ENCODE measurements at places on chromosomes 4 and X. TPM values are rescaled to one million over a fixed set of nuclear protein-coding genes. Genes with fewer than 3 reads are reported as not detected.
A peak's percentile ranks its signal among the peaks of the same experiment; 100 is the strongest.

GRCh38 chrX:110310896-110311295 lies 7.0 kb downstream of the AMMECR1 start:
- H3K27ac ChIP-seq = peak overlapping the region; percentile 74
- peak; percentile 14 for DNase-seq
- peak overlapping the region; percentile 42 for H3K4me3 ChIP-seq
- no peaks in the 10 kb centered on the region for H3K27me3 ChIP-seq
- peaks cover 48% of the 10 kb centered on the region for H3K4me1 ChIP-seq
- peaks cover 10% of the 10 kb centered on the region for H3K36me3 ChIP-seq

DNA sequence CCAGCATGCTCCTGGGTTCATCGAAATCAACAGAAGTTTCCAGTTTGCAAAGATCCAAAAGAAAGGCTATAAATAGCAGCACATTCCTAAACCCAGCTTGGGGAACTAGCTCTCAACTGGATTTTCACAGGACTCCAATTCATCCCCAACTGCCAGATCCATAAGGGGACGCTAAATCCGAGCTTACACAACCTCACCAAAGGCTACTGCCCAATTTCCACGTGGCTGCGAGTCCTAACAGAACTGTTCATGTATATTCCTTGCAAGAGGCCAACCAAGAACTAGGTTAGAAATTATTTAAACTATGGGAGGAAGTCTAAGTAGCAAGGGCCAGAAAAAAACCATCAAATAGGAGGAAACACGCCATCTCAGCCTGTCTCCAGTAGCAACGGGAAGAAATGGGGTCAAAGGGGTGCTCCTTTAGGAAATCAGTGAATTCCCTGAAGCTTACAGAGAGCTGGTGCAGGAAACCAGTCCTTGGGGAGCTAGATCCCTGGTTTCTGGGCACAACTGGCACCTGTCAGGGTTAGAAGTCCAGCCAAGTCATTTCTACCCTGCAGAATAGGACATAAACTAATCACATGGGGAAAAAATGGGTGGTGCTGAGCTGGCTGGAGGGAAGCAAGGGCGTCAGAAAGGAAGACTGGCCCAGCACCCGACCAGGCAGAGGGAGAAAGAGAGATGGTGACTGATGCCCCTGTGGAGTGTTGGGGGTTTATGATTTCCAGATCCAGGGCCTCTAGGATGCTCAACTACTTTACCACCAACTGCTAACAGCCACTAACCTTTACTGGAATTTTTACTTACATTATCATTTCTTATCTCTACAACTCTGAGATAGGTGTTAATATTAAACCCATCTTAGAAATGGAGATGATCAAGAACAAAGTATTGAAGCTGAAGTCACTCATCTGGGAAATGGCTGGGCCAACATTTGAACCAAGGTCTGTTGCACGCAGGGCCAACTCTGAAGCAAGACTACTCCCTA lies 20.5 kb downstream of the RELL1 start:
- no peak for DNase-seq
- no peaks in the 10 kb centered on the region for H3K27me3 ChIP-seq
- H3K36me3 ChIP-seq = peaks cover 7% of the 10 kb centered on the region
- no peak overlapping the region for H3K27ac ChIP-seq

GRCh38 chrX:21960569-21961541 lies 20.3 kb downstream of the SMS start:
- DNase-seq = no peak
- H3K36me3 ChIP-seq = peaks cover 20% of the 10 kb centered on the region
- peaks cover 47% of the 10 kb centered on the region for H3K4me1 ChIP-seq
- H3K27me3 ChIP-seq = no peaks in the 10 kb centered on the region

GRCh38 chrX:12770440-12770839 lies 20.8 kb upstream of the PRPS2 start:
- peaks cover 18% of the 10 kb centered on the region for H3K27me3 ChIP-seq
- peaks cover 4% of the 10 kb centered on the region for H3K4me1 ChIP-seq
- DNase-seq = no peak

- H3K4me1 ChIP-seq = peaks cover 20% of the 10 kb centered on the region
- H3K36me3 ChIP-seq = peaks cover 31% of the 10 kb centered on the region
- no peak for DNase-seq
These were observed 62.0 kb downstream of the ZNF827 start for GRCh38 chr4:145876531-145877180.

GRCh38 chr4:53551958-53552357 lies 39.3 kb downstream of the LNX1 start:
- peaks cover 11% of the 10 kb centered on the region for H3K27me3 ChIP-seq
- no peak for DNase-seq
- no peak overlapping the region for H3K4me3 ChIP-seq

- no peaks in the 10 kb centered on the region for H3K27me3 ChIP-seq
- no peak for DNase-seq
- H3K4me1 ChIP-seq = no peaks in the 10 kb centered on the region
- H3K27ac ChIP-seq = no peak overlapping the region
These were observed 157.5 kb upstream of the ANKRD50 start for GRCh38 chr4:124869961-124870495.

GRCh38 chr4:149523039-149523438 lies 292.6 kb downstream of the IQCM start:
- no peaks in the 10 kb centered on the region for H3K36me3 ChIP-seq
- H3K27me3 ChIP-seq = no peaks in the 10 kb centered on the region
- H3K27ac ChIP-seq = no peak overlapping the region

GRCh38 chr4:143618811-143619210 lies 81.7 kb downstream of the FREM3 start:
- DNase-seq = no peak
- peaks cover 7% of the 10 kb centered on the region for H3K36me3 ChIP-seq
- peaks cover 4% of the 10 kb centered on the region for H3K27me3 ChIP-seq
- H3K4me1 ChIP-seq = peaks cover 6% of the 10 kb centered on the region
- H3K4me3 ChIP-seq = no peak overlapping the region

DNA sequence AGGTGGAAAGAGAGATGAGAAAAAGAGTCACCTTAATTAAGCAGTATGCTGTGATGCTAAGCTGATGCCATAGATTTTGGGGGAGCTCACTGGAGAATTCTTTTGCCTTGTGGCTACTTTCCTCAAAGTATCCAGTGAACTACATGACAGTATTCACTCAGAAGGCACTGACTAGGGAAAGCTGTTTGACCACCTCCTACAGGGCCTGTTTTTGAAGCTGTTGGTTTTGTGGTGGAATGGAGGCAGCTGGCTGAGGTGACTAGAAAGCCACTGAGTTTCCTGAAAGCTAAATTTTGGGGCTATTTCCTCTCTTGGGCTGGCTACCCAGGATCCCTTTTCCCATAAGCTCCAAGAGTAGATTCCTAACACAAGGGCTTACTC lies 124.8 kb upstream of the EOLA2 start:
- H3K4me1 ChIP-seq = no peaks in the 10 kb centered on the region
- H3K27me3 ChIP-seq = no peaks in the 10 kb centered on the region
- H3K4me3 ChIP-seq = no peak overlapping the region
- no peaks in the 10 kb centered on the region for H3K36me3 ChIP-seq
- DNase-seq = no peak
- no peak overlapping the region for H3K27ac ChIP-seq

DNA sequence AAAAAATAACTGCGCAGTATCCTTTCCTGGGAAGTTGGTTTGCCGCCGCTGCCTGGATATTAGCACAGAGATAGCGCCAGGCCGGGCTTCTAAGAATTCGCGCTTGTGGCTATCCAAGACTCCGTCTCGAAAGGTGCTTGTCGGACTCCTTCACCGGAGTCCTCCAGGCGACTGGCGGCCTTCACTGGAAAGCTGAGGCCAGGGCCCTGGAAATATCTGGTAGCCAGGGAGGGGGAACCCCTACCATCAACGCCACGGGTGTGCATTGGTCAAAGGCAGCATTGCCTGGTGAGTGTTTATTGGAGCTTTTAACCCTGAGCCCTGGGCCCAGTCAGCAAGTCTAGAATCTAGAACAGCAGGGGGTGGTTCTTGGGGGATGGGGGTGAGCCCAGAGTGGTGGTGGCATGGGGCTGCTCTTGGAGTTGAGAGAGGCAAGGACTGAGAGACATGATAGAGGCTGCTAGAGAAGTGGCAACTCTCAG lies 577 bp upstream of the PIM2 start:
- peaks cover 10% of the 10 kb centered on the region for H3K27me3 ChIP-seq
- DNase-seq = peak; percentile 52
- H3K36me3 ChIP-seq = peaks cover 63% of the 10 kb centered on the region

- H3K4me3 ChIP-seq = no peak overlapping the region
- DNase-seq = no peak
- H3K27ac ChIP-seq = no peak overlapping the region
- no peaks in the 10 kb centered on the region for H3K36me3 ChIP-seq
- H3K27me3 ChIP-seq = peaks cover 41% of the 10 kb centered on the region
These were observed 89.3 kb upstream of the LNX1 start for GRCh38 chr4:53680598-53680997.

DNA sequence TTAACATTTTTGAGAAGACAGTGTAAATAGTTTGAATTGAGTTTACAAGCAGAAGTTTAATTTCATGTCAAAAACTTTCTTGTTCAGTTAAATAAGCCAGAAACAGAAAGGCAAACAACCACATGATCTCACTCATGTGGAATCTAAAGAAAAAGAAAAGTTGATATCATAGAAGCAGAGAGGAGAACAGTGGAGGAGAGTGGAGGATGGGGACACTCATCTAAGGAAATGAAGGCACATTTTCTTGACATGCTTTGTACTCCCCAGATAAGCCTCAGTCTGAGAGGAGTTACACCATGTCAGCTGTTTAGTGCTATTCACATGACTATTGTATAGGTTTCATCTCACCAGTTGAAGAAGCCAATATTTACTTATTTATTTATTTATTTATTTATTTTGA lies 13.5 kb downstream of the SNCA start:
- DNase-seq = no peak
- no peaks in the 10 kb centered on the region for H3K4me1 ChIP-seq
- no peaks in the 10 kb centered on the region for H3K36me3 ChIP-seq
- no peak overlapping the region for H3K4me3 ChIP-seq

AREG gene
- not detected for total RNA-seq

DNA sequence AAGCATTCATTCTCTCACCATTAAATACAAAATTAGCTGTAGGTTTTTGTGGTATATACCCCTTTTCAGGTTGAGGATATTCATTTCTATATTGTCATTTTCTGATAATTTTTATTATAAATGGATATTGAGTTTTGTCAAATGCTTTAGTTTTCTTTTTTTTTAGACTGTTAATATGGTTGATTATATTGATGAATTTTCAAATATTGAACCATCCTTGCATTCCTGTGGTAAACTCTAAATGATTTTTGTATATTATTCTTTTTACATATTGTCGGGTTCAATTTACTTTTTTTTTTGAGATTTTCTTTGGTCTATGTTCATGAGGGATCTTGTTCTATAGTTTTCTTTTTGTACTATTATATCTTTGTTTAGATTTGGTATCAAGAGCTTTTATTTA lies 165.1 kb downstream of the GPAT3 start:
- peaks cover 4% of the 10 kb centered on the region for H3K27me3 ChIP-seq
- H3K36me3 ChIP-seq = no peaks in the 10 kb centered on the region
- H3K4me1 ChIP-seq = no peaks in the 10 kb centered on the region
- no peak for DNase-seq
- H3K4me3 ChIP-seq = no peak overlapping the region
- no peak overlapping the region for H3K27ac ChIP-seq

DNA sequence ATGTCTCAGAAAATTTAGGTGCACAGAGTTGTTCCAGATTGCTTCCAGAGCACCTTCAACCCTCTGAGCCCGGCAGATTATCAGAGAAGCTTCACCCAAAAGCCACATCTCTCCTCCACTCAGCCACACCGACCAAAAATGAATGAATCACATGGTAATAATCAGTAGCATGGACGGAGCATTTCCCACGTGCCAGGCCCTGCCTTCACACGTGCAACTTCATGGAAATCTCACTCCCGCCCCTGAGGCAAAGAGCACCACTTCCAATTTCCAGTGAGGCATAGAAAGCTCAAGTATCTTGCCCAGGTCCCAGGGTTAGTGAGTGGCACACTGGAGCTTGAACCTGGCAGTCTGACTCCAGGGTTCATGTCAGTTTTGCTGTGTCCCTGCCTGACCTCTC lies 56.5 kb downstream of the RELL1 start:
- H3K4me3 ChIP-seq = no peak overlapping the region
- no peaks in the 10 kb centered on the region for H3K27me3 ChIP-seq
- no peak overlapping the region for H3K27ac ChIP-seq

GRCh38 chr4:114386637-114387233 lies 211.9 kb upstream of the UGT8 start:
- H3K27me3 ChIP-seq = peaks cover 17% of the 10 kb centered on the region
- no peak overlapping the region for H3K4me3 ChIP-seq
- DNase-seq = no peak
- no peaks in the 10 kb centered on the region for H3K4me1 ChIP-seq
- no peaks in the 10 kb centered on the region for H3K36me3 ChIP-seq

SMIM10L2A gene
- total RNA-seq = 0.38 TPM

DNA sequence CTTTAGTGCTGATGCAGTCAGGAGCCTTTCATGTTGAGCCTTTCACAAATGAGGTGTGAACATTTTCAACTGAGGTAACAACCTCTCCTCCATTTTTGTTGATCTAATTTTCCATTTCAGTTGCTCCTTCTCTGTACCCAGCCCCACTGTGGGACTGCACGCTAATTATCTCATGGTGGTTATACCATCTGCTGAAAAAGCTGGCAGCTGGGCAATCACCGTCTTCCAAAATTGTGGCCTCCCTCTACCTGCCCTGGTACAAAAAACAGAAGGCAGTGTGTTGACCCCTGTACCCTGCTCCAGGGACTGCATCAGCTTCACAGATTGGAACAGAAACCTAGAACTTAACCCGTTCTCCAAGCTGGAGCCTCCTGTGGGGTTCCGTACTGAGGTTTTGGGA lies 72.4 kb upstream of the LONRF3 start:
- H3K27ac ChIP-seq = no peak overlapping the region
- H3K36me3 ChIP-seq = no peaks in the 10 kb centered on the region
- H3K4me1 ChIP-seq = no peaks in the 10 kb centered on the region
- no peak for DNase-seq
- no peaks in the 10 kb centered on the region for H3K27me3 ChIP-seq

- H3K4me3 ChIP-seq = peak overlapping the region; percentile 30
- H3K36me3 ChIP-seq = no peaks in the 10 kb centered on the region
- peaks cover 69% of the 10 kb centered on the region for H3K27me3 ChIP-seq
- peak; percentile 68 for DNase-seq
- no peak overlapping the region for H3K27ac ChIP-seq
These were observed 150.9 kb downstream of the SHROOM3 start for GRCh38 chr4:76585897-76586360.

DNA sequence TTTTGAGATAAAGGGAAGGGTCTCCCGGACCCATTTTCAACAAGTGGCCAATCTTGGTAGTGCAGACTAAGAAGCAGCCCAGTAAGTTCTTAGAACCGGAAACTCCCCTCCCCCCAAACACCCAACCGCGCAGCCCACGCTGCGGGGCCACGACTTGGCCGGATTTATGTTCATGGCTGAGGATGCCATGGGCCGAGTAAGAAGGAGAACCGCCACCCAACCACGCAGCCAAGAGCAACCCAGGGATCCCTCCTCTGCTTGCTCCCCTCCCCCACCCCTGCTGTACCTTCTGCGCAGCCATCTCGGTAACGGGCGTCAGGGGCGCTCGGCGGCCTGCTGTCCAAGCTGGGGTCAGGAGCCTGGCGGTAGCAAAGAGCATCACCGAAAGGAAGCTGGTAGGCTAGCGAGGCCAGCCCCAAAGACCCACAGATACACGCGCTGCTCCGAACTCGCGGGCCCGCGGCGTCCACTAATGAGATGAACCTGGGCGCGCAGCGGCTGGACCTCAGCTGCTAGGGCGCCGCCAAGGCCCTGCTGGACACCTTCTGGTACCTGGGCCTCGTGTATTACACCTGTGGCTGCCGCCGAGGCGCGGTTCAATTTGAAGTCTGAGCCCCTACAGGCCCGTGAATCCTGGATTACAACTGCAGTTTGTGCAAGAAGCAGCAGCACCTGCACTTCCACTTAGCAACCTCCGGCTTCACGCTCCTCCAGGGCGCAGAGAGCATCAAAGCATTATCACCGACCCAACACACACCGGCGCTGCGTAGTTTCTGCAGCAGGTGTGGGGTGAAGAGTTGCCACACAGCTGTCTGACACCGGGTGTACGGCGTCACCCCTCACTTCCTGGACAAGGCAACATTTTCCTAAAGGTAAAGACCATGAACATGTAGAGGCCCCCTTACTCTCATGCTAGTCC lies 63.4 kb downstream of the NUDT10 start:
- no peaks in the 10 kb centered on the region for H3K27me3 ChIP-seq
- H3K4me3 ChIP-seq = peak overlapping the region; percentile 89
- peak overlapping the region; percentile 91 for H3K27ac ChIP-seq
- peaks cover 16% of the 10 kb centered on the region for H3K36me3 ChIP-seq

Measured in activated naive CD8-positive, alpha-beta T cell treated with anti-CD3 and anti-CD28 coated beads for 36 hours (primary cell).